ENCODE measurements at places on chromosomes 12 and 14.

GRCh38 chr14:68714991-68715924 lies 77.6 kb downstream of the ZFP36L1 start:
- peak; percentile 74 for DNase-seq

- peak; percentile 23 for DNase-seq
Observed at GRCh38 chr14:90924621-90925340, 108.6 kb upstream of the TTC7B start.

- DNase-seq, result no peak
Observed at GRCh38 chr12:2183556-2184541, 131.1 kb downstream of the CACNA1C start.

GRCh38 chr14:77082356-77082755 lies 15.7 kb upstream of the CIPC start:
- DNase-seq, result no peak

GRCh38 chr12:5965950-5966383 lies 20.9 kb upstream of the ANO2 start:
- DNase-seq, result no peak

DNA sequence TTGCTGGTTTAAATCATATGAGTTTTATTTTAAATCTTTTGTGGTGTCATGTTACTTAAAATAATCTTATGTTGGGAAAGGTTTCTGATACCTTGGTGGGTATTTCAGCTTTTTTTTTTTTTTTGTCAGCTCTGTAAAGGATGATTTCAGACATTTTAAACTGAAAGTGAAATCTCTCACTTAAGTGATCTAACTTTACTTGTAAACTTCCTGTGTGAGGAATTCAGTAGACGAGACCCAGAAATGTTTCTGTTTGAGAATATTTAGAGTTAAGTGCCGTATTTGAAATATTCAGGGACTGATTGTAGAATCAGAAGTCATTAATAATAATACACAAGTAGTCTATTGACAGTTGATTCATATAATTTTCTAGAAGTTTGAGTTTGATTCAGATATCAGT lies 37.8 kb downstream of the PROX2 start:
- no peak for DNase-seq

DNA sequence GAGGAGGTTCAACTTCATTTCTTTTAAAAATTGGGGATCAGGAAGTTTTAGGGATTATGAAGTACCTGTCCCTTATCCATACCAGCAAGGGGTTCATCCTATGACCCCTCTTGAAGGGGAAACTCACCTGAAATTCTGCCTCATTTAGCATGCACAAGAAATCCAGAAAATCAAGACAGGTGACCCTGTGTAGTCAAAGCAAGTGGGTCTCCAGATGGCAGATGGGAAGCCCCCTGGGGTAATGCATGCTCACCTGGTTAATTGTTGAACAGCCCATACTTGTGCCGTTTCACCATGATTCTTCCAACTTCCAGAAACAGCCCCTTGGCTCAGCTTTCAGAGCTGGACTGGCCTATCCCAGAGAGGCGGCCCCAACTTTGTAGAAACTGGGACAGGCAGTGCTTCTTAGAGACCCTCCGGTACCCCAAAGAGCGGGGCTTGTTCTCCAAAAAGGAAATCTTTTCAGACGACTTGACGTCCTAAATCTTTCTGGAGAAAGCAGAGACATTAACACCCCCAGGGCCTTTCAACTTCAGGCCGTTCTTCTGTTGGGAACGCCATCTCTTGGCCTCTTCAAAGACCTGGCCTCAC lies 66.3 kb upstream of the ESRRB start:
- DNase-seq, result no peak

DNA sequence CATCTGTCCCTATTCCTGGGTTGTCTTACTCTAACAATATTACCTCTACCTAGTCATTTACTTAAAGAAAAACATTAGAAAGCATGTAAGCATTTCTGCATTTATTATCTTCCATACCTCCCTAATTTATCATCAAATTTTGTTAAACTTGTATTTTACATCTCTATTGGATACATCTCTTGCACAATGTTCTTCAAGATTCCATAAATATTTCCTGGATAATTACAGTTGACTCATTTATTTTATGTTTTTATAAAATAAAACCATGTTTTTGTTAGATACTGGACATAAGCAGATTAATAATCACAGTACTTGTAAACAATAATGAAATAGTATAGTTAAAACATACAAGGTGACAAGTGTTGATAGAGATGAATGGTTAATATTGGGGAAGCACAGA lies 209.0 kb downstream of the TMTC3 start:
- DNase-seq, result no peak

DNA sequence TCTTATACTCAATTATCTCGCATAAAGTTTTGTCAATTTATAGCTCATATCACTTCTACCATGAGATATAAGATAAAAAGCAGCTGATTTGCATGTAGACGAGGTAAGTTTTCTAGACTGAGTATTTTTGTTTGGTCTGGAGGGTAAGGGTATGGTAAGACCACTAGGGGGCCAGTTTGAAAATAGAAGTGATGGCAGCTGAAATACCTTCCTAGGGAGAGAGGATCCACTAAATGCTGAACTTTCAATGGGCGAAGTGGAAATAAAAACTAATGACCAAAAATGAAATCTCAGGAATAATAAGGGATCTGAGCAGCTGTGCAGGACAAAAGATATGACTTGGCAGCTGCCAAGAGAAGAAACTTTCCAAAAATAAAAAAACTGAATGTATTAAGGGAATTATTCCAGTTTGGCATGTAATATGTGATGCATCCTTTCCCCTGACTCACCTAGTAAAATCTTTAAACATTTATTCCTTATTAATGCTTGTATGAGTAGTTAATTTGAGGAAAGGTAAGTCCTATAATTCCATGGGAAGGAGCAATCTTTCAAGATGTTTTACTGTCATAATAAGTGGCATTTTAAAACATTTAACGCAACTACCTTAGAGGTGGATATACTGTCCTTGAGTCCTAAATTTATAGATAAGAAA lies 754.5 kb downstream of the C12orf50 start:
- DNase-seq, result peak; percentile 48

DNA sequence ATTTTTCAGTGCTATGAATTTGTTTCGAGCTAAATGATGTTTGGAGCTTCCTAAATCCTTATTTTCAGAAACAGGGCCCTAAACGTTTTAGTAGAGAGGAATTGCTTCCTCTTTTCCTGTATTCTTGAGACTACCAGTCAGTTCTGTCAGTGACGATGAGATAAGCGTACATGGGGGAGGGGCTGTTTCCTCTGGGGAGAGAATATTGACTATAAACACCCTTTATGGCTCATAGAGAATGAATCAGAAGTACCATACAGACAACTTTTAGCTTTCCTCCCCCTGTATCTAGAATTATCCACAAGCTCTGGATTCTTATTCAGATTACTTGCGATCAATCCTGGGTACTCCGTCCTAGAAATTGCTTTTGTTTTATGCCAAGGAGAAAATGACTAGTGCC lies 5.1 kb downstream of the TBK1 start:
- no peak for DNase-seq

- no peak for DNase-seq
Observed at GRCh38 chr12:4422985-4423384, 22.6 kb downstream of the FGF6 start.

DNA sequence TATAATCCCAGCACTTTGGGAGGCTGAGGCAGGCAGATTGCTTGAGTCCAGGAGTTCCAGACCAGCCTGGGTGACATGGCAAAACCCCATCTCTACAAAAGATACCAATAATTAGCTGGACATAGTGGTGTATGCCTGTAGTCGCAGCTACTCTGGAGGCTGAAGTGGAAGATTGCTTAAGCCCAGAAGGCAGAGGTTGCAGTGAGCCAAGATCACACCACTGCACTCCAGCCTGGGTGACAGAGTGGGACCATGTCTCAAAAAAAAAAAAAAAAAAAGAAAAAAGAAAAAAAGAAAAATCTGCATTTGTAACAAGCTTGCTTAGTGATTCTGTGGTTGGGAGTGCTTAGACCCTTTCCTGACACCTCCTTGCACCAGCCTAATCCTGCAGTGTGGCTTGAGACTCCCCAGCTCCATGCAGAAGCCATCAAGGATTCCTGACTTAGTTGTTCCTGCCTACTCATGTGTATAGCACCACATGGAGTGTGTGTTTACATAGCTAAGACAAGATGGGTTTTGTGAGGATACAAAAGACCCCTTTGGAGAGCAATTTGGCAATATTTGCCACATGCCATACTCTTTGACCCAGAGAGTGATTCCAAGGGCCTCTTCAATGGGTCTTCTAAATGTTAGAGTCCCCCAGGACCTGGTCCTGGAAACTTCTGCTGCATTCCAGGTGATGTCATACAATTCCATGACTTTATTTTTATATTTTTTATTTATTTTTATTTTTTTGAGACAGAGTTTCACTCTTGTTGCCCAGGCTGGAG lies 5.1 kb upstream of the TMED10 start:
- DNase-seq, result no peak

- no peak for DNase-seq
Observed at GRCh38 chr14:58884442-58884841, 246.7 kb downstream of the DACT1 start.

DNA sequence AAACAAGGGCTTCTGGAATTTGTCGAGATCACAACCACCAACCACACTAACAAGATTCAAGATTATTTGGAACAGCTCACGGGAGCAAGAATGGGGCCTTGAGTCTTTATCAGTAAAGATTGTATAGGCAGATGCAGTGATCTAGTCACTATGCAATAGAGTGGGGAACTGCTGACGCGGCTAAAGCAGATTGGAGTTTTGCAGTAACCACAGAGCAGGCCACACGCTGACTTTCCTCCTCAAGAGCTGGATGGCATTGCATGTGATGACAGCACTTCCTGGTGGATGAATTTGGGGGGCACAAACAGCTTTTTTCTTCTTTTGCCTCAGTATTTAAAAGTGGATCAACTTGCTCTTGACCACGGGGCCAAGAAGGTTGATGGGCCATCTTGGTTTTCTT lies 46.0 kb downstream of the KCNK13 start:
- no peak for DNase-seq

DNA sequence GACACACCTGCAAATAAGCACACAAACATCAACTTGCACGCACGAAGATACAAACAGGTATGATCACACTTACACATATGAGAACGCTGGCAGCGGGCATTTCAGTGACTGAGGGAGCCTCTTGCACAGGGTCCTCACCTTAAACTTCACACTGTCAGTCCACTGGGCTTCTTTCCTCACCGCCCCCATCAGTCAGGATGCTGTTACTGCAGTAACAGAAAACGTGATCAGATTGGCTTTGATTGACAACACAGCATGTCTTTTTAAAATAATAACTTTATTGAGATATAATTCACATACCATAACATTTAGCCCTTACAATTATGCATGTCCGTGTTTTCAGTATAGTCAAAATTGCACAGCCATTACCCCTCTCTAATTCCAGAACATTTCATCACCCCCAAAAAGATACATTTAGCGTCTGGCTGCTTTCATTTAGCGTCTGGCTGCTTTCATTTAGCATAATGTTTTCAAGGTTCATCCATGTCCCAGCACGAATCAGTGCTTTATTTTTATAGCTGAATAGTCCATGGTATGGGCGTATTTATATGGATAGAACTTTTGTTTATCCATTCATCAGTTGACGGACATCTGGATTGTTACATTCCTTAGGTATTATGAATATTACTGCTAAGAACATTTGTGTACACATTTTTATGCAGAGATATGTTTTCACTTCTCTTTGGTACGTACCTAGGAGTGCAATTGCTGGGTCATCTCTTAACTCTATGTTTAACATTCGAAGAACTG lies 8.4 kb downstream of the CCDC197 start:
- DNase-seq, result no peak

- DNase-seq, result peak; percentile 83
Observed at GRCh38 chr14:68779761-68780323, 13.0 kb downstream of the ZFP36L1 start.

- no peak for DNase-seq
Observed at GRCh38 chr14:46215801-46216200, 435.8 kb downstream of the RPL10L start.

DNA sequence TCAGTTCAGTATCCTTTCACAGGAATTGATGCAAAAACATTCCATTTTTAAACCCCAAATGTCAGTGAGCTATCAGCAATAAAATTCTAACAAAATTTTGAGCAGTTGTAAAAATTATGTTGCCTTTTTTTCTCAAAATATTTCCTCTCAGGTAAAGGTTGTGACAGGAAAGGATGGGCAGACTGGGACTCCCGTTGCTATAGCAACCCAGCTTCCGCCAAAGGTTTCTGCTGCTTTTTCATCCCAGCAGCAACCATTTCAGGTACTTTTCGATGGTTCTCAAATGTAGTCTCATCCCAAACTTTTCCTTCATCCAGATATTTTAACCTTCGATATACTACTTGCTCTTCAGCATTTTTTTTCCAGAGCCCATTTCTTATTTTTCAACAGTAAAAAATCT lies 13.6 kb downstream of the EP400 start:
- DNase-seq, result no peak

DNA sequence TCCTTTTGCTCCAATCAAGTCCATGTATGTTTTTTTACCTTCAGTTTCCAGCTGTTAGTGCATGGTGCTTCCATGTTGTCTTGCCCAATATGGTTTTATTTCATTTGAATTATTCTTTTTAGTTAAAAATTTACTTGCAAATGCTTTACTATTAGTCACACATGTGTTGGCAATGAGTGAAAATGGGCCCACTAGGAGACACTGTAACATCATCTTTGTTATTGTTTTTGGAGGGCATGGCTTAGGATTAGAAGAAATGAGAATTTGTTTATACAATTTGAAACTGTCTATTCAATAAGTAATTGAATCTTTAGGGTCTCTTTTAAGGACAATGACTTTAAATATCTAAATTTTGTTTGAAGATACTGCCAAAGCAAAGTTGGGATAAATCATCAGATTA lies 133.7 kb downstream of the BRMS1L start:
- no peak for DNase-seq

- no peak for DNase-seq
Observed at GRCh38 chr12:12480074-12480473, 82.6 kb downstream of the DUSP16 start.

DNA sequence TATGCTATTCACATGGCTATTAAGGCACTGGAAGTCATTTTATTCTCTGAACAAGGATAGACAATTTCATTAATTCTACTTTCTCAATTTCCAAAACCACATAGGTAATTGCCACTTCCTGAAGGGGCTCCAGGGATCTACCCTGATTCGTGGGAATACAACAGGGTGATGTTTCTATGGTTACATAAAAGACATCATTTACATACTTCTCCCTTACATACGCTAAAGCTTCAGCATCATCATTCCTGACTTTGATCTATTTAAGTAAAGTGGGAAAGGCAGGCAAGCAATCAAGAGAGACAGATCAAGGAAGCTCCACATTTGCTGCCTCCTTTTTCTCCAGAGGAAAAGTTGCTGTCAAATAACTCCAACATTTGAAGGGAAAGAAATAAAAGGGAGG lies 118.8 kb upstream of the SINHCAF start:
- DNase-seq, result no peak

- DNase-seq, result peak; percentile 92
Observed at GRCh38 chr14:63853831-63854293, 1.1 kb downstream of the SYNE2 start.

GRCh38 chr14:48113713-48114112 lies 438.3 kb upstream of the MDGA2 start:
- no peak for DNase-seq

DNA sequence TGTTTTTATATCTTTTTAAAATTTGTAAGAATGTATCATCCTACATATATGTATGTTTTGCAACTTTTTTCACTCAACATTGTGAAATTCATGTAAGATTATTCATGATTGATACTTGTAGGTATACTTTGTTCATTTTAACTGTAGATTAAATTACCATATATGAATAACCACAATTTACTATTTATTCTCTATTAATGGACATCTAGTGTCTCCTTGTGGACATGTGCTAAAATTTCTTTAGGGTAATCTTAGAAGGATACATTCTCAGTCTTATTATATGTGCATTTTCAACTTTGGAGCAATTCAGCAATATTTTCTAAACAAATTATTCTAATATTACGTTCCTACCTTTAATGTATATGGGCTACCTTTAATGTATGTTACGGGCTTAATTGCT lies 192.4 kb downstream of the FUT8 start:
- peak; percentile 12 for DNase-seq
